ENCODE measurements at places on chromosomes 1 and 21. TPM values are rescaled to one million over a fixed set of nuclear protein-coding genes. Genes with fewer than 3 reads are reported as not detected.
A peak's percentile ranks its signal among the peaks of the same experiment; 100 is the strongest.

GRCh38 chr1:66503841-66504470 lies 30.0 kb upstream of the SGIP1 start:
- no peak overlapping the region for H3K4me3 ChIP-seq
- no peaks in the 10 kb centered on the region for H3K27me3 ChIP-seq
- H3K36me3 ChIP-seq: no peaks in the 10 kb centered on the region
- no peaks in the 10 kb centered on the region for H3K4me1 ChIP-seq

DNA sequence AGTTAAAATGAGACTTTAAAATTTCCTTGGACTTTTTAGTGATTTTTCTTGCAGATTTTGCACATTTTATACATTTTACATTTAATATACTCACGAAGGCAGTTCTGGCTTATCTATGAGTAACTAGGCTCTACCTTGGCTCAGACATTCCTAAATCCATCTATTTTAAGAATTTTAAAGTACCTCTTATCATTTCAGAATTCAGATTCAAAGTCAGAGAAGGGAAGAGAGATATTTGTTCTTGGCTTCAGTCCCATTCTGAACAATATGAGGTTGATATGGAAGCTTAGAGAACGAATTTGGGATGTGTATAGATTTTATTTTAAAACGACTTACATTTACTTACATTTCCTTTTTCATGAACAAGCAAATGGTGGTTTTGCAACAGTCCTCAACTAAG lies 230.2 kb downstream of the LMO4 start:
- DNase-seq: no peak
- H3K27me3 ChIP-seq: no peaks in the 10 kb centered on the region
- H3K4me3 ChIP-seq: no peak overlapping the region
- H3K36me3 ChIP-seq: no peaks in the 10 kb centered on the region

GRCh38 chr1:207750631-207751305 lies 1.1 kb upstream of the CD46 start:
- peaks cover 61% of the 10 kb centered on the region for H3K4me1 ChIP-seq
- DNase-seq: no peak
- H3K36me3 ChIP-seq: no peaks in the 10 kb centered on the region
- H3K27ac ChIP-seq: peak overlapping the region; percentile 92
- peak overlapping the region; percentile 58 for H3K4me3 ChIP-seq
- no peaks in the 10 kb centered on the region for H3K27me3 ChIP-seq

GRCh38 chr1:9279172-9279840 lies 13.4 kb upstream of the SPSB1 start:
- DNase-seq: no peak
- H3K27ac ChIP-seq: no peak overlapping the region
- no peaks in the 10 kb centered on the region for H3K4me1 ChIP-seq
- no peak overlapping the region for H3K4me3 ChIP-seq

TNFAIP8L2 gene
- 4.0 TPM for polyA plus RNA-seq

- H3K4me3 ChIP-seq: no peak overlapping the region
- no peaks in the 10 kb centered on the region for H3K27me3 ChIP-seq
- no peaks in the 10 kb centered on the region for H3K4me1 ChIP-seq
These were observed 40.2 kb downstream of the DUSP10 start for GRCh38 chr1:221701570-221702186.

DNA sequence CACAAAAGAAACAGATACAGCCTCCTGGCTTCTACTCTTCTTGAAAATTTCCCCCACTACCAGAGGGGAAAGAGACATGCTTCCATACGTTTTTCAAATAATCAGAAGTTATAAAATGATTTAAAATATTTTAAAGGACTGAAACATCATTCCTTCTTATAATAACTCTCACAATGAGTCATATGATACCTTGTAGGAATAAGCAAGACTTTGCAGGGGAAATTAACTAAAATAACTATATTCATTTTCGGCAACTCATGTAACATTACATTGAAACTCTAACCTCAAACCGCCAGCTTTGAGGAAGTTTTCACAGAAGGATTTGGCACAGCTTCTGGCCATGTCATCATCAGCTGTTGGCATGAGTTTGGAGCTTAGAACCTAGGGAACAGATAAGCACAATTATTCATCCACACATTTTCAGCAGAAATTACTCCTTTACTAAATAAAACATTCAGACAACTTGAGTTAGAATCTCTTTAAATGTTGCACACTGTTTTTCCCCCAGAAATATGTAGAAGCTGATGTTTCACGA lies 85.9 kb downstream of the USP24 start:
- H3K4me3 ChIP-seq: no peak overlapping the region
- DNase-seq: no peak
- H3K4me1 ChIP-seq: peaks cover 7% of the 10 kb centered on the region
- H3K27me3 ChIP-seq: no peaks in the 10 kb centered on the region
- H3K27ac ChIP-seq: peak overlapping the region; percentile 32

- H3K4me1 ChIP-seq: peaks cover 47% of the 10 kb centered on the region
- H3K27ac ChIP-seq: peak overlapping the region; percentile 84
- DNase-seq: no peak
- no peaks in the 10 kb centered on the region for H3K36me3 ChIP-seq
- peaks cover 5% of the 10 kb centered on the region for H3K27me3 ChIP-seq
These were observed 6.0 kb downstream of the PLEKHG5 start for GRCh38 chr1:6485168-6486101.

PIK3C2B gene
- polyA plus RNA-seq: 16.6 TPM

OR6N1 gene
- not detected for polyA plus RNA-seq

DNA sequence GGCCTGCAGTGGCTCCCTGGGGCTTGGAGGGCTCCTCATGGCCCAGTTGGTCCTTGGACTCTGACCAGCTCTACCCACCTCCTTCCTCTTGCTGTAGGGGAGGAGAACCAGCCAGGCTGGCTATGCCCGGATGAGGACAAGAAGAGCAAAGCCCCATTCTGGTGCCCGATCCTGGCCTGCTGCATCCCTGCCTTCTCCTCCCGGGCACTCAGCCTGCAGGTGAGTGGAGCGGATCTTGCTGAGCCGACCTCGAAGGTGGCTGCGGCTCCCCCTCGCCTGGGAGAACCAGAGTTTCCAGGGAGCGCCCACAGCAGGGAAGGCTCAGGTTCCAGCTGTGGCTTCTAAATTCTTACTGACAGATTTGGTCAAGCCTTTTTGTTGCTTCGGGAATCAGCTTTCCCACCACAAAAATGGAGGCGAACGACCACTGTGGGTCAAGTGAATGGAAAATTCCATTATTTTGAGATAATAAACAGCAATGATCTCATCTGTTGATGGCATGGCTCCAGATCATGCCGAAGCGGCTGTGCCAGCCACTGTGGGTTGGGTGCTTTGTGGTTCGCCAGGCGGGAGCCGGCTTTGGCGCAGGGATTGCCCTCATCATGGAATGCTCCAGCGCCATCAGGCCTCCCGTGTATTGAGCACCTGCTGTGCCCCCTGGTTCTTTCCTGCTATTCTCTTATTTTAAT lies 106.5 kb upstream of the ACTL8 start:
- peaks cover 11% of the 10 kb centered on the region for H3K4me1 ChIP-seq
- no peak overlapping the region for H3K4me3 ChIP-seq
- no peaks in the 10 kb centered on the region for H3K27me3 ChIP-seq
- no peak overlapping the region for H3K27ac ChIP-seq

DNA sequence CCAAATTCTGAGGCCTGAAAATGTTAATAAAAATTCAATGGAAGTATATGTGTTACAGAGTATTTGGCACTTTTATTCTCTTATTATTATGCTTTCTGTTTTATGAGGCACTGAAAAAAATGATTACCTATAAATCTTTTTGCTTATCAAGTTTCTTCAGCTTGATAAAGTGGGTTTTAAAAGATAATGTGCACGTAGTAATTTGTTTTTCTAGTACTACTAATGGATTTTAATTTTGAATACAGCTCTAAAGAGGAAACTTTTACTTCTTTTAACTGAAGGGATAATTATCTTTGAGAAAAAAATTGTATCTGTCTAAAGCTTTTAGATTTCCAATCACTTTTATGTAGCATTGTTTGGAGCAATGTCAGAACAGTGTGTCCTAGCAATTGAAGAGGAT lies 211.4 kb upstream of the L1TD1 start:
- DNase-seq: no peak
- no peaks in the 10 kb centered on the region for H3K4me1 ChIP-seq
- H3K27ac ChIP-seq: no peak overlapping the region
- H3K36me3 ChIP-seq: no peaks in the 10 kb centered on the region

DNA sequence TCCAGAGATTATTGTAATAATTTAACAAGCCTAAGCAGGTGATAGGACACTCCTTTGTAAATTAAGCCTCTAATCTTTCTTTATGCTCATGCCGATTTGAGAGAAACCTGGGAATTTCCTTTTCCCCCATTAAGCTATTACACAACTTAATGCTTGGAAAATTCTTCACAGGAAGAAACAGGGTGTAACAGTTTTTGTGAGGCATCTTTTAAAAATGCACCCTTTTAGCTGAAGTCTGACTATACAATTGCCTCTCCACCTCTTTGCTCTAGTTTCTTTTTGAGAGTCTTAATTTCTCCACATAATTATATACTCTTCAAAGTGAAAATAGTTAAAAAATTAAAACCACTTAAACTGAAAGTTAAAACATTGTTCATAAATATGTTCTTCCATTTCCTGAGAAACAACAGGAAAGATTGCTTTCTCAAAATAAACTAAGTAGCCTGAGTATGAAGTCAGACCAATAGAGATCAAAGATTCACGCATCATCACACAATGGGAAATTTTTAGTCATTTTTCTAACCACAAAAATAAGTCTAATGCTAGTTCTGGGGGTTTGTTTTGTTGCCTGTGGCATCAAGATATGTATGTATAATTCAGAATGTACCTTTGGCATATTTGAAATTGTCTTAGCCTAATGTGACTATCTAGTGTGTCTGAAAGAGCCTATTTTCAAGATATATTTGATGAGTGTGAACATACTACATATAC lies 34.7 kb downstream of the LRRC8D start:
- H3K27ac ChIP-seq: no peak overlapping the region
- H3K4me3 ChIP-seq: no peak overlapping the region
- H3K36me3 ChIP-seq: no peaks in the 10 kb centered on the region
- DNase-seq: no peak

- no peaks in the 10 kb centered on the region for H3K4me1 ChIP-seq
- H3K27me3 ChIP-seq: peaks cover 2% of the 10 kb centered on the region
- H3K4me3 ChIP-seq: no peak overlapping the region
These were observed 63.2 kb downstream of the KIF26B start for GRCh38 chr1:245217853-245218608.

DNA sequence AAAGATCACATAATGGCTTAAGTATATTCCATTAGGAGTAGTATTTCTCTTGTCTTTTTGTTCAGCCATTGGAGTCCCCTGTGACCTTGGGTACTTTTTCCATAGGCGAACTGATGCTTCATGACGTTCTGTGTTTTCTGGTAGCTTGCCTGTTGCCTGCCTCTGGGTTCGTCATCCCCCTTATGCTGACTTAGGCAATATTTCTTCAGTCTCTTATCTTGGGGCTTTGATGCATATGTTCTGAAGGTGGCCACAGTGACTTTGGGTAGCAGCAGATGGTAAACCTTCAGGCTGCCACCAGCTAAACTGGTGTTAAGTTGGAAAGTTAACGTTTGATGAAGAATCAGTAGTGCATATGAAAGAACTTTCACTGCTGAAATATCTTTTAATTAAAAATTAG lies 170.2 kb downstream of the RPS6KC1 start:
- no peaks in the 10 kb centered on the region for H3K27me3 ChIP-seq
- no peak for DNase-seq
- H3K36me3 ChIP-seq: no peaks in the 10 kb centered on the region
- H3K4me3 ChIP-seq: no peak overlapping the region

GRCh38 chr1:224786533-224787250 lies 142.8 kb upstream of the DNAH14 start:
- H3K27me3 ChIP-seq: no peaks in the 10 kb centered on the region
- H3K4me3 ChIP-seq: no peak overlapping the region
- no peak for DNase-seq
- peaks cover 3% of the 10 kb centered on the region for H3K4me1 ChIP-seq
- no peak overlapping the region for H3K27ac ChIP-seq

DNA sequence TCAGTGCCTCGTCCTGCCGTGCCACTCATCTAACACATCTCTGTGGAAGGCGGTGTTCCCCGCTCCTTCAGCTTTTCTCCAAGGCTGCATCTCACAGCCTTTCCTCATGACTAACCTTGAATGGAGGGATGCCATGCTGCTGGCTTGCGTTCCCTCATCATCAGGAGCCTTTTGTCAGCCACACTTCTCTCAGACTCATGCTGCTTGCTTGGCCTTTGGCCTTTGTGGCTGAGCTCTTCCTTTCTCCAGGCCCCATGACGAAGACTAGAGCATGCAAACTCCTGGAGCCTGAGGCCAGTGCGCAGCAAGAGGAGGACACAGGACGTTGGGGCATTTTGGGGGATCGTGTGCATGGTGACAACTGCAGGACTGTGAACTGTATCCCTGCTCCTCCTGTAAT lies 70.8 kb downstream of the SYT2 start:
- DNase-seq: no peak
- H3K27me3 ChIP-seq: peaks cover 54% of the 10 kb centered on the region
- no peaks in the 10 kb centered on the region for H3K36me3 ChIP-seq
- H3K4me1 ChIP-seq: peaks cover 22% of the 10 kb centered on the region
- H3K4me3 ChIP-seq: no peak overlapping the region

DNA sequence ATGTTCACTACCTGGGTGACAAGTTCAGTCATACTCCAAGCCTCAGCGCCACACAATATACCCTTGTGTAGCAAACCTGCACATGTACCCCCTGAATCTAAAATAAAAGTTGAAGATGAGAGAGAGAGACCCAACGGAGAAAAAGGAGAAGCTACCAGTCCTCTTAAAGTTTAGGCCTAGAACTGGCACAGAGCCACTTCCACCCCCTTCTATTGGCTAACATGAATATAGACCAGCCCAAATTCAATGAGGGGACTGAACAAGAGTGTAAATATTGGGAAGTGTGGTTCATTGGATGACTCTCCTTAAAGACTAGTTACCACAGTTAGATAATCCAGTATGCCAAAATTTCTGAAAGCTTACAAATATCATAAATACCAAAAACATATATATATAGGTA lies 139.9 kb upstream of the ATP1B1 start:
- no peak overlapping the region for H3K4me3 ChIP-seq
- H3K27me3 ChIP-seq: no peaks in the 10 kb centered on the region
- no peak overlapping the region for H3K27ac ChIP-seq
- no peaks in the 10 kb centered on the region for H3K36me3 ChIP-seq
- DNase-seq: no peak

GRCh38 chr1:183218971-183219615 lies 33.0 kb downstream of the LAMC2 start:
- H3K36me3 ChIP-seq: no peaks in the 10 kb centered on the region
- H3K4me3 ChIP-seq: no peak overlapping the region
- peaks cover 18% of the 10 kb centered on the region for H3K4me1 ChIP-seq
- H3K27ac ChIP-seq: peak overlapping the region; percentile 64
- H3K27me3 ChIP-seq: no peaks in the 10 kb centered on the region

C1orf141 gene
- polyA plus RNA-seq: not detected

DNA sequence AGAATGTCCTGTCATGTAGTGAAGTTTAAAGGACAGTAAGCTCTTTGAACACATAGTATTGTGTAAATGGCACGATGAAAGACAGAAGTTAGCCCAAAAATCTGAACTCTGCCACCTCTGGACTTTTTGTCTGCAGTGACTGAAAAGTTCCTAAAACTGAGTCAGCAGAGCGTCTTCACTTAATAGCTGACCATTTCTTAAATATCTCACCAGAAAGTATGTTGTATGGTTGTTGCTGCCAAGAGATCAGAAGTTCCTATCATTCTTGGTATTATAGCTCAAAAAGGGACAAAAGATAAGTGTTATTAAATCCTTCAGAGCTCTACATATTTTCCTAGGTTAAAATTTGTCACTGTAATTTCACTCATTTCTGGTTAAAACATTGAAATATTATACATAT lies 1003.0 kb downstream of the TTLL7 start:
- no peaks in the 10 kb centered on the region for H3K36me3 ChIP-seq
- H3K4me3 ChIP-seq: no peak overlapping the region
- H3K27ac ChIP-seq: no peak overlapping the region
- no peaks in the 10 kb centered on the region for H3K27me3 ChIP-seq
- no peak for DNase-seq
- peaks cover 20% of the 10 kb centered on the region for H3K4me1 ChIP-seq

- H3K36me3 ChIP-seq: no peaks in the 10 kb centered on the region
- peaks cover 3% of the 10 kb centered on the region for H3K4me1 ChIP-seq
- H3K4me3 ChIP-seq: no peak overlapping the region
- DNase-seq: no peak
- H3K27ac ChIP-seq: peak overlapping the region; percentile 58
- H3K27me3 ChIP-seq: no peaks in the 10 kb centered on the region
These were observed 26.7 kb upstream of the NGF start for GRCh38 chr1:115364780-115365155.

Data from heart right ventricle (tissue), 16 donors.